WERI-Rb-1 (cell line): ENCODE measurements at places on chromosomes 1 and 21.

DNA sequence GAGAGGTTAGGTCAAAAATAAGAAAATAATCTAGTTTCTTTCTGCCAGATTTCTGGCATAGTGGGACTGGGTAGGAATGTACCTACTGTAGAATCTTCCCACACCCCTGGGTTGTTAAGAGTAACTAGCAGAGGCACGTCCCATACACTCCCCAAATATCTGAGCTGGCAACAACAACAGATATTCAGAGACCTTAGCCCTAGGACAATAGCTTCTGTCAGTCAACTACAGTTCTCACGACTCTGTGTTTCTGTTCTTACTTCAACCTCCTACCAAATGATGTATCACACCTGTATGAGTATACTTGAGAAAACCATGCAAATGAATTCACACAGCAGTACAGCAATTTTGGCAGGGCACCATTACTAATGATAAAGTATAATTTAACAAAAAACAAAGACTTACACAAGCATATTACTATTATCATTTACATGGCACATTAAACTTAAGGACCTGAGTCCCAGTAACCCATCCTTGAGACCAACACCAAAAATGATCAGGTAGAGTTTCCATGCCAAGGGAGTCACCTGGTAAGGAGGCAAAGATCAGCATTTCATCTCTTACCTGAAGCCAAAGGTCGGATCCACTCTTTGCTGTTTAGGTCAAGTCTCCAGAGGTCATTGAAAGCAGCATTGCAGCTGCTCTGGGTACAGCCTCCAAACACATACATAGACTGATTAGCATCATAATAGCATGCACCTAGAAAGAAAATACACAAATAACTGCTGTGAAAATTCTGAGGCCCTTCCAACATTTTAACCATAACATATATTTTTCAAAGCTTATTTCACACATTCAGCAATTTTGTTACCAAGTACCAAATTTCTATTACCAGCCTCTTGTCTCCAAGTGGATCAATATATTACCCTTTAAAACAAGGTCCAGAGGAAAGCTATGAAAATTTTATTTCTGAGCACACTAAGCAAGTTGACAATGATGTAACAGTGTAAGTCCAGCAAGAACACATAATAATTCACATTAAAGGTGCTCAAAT, 57.5 kb upstream of the CPLANE2 start:
- DNase-seq = no peak

- DNase-seq = no peak
These were observed 193.7 kb upstream of the ESRRG start for GRCh38 chr1:216916890-216917438.

DNA sequence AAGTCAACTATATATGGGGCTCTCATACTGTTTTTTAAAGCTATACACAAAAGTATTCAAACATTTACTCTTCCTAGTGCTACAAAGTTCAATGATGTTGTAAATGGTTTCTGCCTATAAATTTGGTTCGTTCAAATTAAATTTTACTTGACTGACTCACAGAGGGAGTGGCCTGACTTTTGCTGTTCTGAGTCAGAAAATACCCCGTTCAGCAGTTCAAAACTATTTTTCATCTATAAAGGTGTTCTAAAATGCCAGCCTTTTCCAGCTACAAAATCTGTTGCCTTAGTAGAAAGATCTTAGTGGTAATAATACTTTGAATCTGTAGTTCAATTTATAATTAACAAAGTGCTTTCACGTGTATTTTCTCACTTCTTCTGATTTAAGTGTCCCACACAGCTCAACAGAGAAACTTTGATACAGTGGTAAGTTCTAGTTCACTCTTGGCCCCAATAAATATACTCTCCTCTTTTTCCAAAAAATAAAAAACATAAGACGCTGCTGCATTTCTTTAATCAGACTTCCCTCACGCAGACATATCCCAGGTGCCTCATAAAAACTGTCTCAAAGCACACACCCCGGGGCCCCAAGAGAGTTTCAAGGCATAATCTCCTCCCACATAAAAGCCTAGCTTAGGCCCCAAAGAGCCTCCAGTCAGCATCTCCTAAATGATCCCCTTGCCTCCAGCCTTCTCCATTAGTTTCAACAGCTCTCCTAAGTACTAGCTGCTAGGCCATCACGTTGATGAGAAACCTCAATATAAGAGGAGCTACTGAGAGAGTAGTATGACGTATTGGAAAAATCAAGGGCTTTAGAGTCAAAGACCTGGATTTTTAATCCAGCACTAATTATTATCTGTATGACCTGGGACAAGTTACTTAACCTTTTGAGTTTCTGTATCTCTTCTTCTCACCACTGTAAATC, 3.2 kb downstream of the PTP4A2 start:
- peak; percentile 71 for DNase-seq

GRCh38 chr1:221328371-221328770, 413.5 kb downstream of the DUSP10 start:
- DNase-seq = no peak

DNA sequence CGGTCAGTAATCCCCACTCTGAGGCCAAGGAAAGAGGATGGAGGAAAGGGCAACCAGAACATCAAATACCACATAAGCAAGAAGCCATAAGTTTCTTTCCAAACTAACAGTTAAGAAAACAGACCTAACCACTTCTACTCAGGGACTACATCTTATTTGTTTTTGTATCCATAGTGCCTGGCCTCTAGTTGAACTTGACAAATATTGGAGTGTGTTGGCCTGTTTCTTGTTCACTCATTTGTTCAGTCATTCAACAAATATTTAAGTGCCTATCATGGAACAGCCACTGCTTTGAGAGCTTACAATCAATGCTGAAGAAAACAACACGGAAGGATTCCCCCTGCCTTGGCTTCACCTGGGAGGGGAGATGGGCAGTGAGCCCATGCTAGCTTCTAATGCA, 69.7 kb downstream of the ST6GALNAC3 start:
- DNase-seq = no peak

DNA sequence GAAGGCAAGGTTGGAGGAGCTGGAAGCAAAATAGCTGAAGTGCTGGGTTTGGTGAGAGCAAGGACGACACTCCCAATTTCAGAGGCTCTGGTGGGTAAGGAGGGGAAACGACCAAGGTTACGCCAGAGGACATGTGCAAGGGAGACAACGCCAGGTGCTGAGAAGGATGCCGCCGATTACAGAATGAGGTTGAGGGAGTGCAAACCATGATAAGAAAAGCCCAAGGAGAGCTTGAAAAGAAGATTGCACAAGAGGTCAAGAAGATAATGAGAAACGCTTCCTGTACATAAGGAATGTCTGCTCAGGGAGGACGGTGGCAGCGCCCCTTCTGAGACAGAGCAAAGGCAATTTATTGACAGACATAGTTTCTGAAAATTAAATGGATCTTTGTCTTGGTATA, 382.0 kb upstream of the PROX1 start:
- no peak for DNase-seq

DNA sequence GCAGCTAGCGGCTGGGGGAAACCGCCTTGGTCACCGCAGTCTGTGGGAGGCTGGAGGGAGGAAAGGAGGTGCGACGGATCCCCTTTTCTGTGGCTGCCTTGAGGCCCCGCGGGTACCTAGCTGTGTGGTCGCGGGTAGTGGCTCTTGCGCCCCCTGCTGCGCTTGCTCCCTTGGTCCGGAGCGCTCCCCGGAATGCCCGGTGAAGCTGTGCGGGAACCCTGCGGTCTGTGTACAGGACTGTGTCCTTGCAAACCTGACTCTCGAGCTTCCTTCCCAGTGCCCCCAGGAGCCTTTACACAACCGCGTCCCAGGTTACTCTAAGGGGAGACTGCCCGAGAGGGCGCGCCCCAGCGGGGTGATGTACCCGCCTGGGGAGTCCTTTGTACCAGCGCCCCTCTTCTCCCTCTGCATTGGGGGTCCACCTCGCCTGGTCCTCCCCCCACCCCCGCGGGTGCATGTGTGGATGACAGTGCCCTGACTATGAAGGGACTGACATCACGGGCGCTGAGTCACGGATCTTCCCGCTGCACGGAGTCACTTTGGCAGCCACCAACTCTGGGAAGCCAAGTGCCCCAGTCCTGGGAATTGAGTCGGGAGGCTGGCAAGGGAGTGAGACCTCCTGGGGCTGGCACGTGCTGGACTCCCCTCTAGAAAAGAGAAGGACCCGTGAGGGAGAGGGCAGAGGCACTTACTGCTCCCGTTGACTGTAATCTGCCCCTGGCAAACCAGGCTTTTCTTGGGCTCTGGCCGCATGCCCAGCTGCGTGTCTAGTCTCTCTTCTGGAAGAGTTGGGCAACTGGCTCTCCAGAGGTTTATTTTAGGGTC, 816 bp downstream of the IL6R start:
- DNase-seq = peak; percentile 70

DNA sequence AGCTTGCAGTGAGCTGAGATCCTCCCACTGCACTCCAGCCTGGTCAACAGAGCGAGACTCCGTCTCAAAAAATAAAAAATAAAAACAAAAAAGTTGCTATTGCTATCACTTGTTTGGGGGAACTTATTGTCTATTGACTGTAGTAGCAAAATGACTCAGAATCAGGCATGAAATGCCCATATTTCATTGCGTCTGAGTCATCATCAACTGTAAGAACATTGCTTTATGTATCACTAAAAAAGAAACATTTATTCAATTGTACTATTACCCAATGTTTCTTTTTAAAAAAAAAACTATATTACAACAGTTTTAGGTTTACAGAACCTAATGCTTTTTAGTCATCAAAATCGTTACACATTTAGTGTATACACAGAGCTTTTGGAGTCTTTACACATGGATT, 91.0 kb upstream of the FMN2 start:
- DNase-seq = no peak

DNA sequence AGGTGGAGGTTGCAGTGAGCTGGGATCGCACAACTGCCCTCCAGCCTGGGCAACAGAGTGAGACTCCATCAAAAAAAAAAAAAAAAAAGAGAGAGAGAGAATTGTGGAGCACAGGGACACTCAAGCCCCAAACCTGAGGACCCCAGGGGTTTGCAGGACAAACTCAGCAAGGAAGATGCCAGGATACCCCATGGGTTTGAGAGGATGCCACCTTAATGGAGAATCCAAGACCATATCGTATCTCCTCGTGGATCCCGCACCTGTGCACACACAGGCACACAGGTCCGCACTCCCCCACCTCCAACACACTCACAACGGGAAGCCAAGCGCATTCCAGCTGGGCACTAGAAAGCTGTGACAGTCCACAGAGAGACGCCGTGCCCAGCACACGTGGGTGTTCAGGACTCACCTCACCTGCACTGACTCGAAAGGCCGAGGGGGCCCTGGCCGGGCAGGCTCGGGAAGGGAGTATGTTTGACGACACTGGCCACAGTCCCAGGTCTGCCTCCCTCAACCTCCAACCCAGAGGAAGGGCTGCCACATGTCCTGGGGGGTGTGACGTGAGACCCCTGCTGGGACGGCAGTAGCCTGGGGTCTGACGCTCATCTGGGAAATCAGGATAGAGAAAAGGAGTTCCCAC, 11.1 kb downstream of the CHD5 start:
- DNase-seq = no peak

- no peak for DNase-seq
These were observed 73.5 kb downstream of the CD46 start for GRCh38 chr1:207825409-207825695.

DNA sequence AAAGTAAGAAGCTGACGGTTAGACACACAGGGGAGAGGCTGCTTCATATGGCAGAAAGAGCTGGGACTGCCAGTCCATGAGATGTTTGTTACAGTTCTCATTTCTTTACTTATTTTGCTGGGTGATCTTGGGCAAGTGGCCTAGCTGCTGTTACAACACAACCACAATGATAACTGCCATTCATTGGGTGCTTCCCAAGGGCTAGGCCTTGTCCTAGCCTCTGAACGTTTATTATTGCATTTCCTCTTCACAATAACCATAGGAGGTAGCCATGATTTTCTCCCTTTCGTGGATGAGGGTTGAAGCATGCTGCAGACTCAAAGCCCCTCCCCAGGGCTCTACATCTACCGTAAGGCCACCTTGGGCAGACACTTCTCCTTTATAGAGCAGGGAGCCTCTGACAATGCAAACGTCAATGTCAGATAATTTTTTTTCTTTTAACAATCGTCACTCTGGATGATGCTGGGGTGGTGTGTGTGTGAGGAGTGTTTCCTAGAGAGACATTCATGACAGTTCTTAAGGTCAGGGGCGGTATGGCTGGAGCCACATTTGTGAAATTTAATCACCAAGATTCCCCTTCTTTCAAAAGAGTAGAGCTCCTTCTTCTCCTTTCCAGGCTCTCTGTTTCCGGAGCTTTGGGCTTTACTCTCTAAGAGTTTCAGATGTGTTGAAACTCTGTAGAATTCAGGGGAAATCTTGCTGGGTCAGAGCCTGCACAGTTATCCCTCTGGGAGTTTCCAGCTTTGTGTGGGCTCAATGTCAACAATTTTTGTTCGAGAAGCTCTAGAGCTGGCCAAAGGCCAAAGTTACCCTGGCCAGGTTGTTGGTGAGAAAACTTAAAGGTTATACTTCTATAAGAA, 138.5 kb upstream of the SGIP1 start:
- no peak for DNase-seq

DNA sequence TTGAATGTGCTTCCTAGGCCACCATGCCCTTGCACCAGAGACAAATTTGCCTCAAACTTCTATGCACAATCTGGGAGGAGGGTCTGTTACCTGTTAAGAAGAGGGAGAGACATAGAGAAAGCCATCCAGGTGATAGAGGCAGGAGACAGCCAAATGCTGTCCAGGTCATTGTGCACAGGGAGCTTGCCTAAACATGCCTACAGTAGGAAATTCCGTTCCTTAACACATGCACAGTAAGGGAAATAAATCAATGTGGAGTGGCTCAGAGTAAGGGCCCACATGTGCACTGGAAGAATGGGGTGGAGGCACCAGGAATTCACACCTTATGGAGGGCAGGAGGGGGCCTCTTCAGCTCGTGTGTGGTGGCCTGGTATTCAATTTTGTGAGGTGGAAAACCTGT, 19.5 kb upstream of the CREG1 start:
- DNase-seq = no peak

- no peak for DNase-seq
These were observed 648.1 kb downstream of the PLPP3 start for GRCh38 chr1:55931081-55931940.

DNA sequence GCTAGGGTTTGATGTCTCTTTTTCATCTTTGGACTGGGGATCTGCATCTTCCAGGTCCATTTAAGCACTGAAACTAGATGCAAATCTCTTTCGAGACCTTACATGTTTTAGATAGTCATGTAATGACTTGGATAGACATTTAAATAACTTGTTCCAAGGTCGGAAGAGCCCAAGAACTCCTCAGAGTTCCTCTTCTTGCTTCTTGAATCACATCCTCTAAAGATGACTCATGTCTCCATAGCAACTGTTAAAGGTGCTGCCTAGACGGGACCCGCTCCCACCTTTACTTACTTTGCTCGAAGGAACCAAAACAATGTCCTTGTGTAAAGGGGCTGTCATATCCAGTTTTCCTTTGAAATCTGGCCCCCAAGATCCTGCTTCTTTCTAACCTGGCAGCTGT, 130.0 kb downstream of the EDEM3 start:
- DNase-seq = no peak

DNA sequence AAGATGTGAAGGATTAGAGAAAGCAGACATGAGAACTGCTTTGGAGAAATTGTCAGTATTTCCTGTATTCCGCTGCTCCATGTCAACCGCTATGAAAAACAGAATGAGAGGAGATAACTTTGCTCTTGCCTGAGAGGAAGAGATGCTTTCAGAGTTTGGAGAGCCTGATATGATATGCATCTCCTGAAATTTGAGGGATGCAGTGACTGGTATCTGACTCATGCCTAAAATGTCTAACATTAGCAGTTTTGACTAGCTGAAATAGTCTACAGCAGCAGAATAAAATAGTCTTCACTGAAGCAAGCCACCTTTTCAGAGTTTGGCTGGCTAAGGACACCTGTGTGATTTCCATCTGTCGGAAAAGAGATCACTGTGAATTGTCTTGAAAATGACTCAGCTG, 165.8 kb upstream of the LRRC7 start:
- DNase-seq = no peak
